ENCODE measurements at places on chromosomes 3 and 15. TPM values are rescaled to one million over a fixed set of nuclear protein-coding genes. Genes with fewer than 3 reads are reported as not detected.

SLTM gene
- 120 TPM for total RNA-seq

FANCD2 gene
- 66.9 TPM for total RNA-seq

NOX5 gene
- total RNA-seq = not detected

MYRIP gene
- total RNA-seq = not detected

DUSP7 gene
- 39.1 TPM for total RNA-seq

GASK1A gene
- total RNA-seq = not detected

EDC3 gene
- 40.4 TPM for total RNA-seq

RASGRP1 gene
- 161 TPM for total RNA-seq

DUOXA2 gene
- total RNA-seq = not detected

HRG gene
- total RNA-seq = not detected

GOLGA6B gene
- not detected for total RNA-seq

CEP63 gene
- total RNA-seq = 26.5 TPM

INKA1 gene
- 1.3 TPM for total RNA-seq

C15orf39 gene
- total RNA-seq = 59.4 TPM

LPP gene
- total RNA-seq = 58.9 TPM

SLC12A1 gene
- not detected for total RNA-seq

EAF2 gene
- 12.8 TPM for total RNA-seq

TMCO5A gene
- total RNA-seq = not detected

ARL14 gene
- total RNA-seq = not detected

IL12A gene
- total RNA-seq = not detected

SI gene
- total RNA-seq = not detected

DNA sequence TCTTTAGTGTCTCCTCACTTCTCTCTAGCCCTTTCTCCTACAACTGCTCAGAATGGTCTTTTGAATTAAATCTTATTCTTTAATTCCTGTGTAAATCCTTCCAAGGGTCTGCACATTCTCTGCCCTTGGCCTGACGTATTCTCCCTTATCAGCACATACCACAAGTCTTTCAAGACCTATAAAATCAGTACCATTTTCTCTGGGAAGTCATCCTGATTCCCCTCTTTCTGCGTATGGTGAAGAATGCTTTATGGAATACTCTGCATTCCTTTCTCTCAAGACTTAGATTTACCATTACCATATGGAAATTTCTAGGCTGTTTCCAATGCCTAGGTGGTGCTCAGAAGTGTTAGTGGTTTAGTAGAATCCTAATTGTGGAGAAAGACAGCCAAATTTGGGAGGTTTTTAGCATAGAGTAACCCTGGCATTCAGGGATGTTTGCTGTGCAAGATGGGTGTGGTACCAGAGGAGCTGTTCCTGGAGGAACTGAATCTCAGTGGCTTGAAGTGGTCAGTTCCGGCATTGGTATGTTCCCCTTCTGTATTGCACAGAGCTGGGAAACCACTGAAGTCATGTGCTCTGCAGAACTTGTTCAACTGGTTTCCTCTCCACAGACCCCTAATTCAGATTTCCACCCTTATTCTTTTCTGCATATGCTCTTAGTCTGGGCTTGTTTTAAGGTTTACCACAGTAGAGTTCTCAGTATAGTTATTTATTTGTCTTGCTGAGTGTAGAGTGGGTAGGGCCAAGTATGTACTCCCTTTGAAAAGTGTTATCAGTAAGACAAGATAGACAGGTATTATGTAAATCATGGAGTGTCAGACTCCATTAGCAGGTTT, 24.5 kb downstream of the IQGAP1 start:
- H3K4me3 ChIP-seq = peak overlapping the region; percentile 37
- peaks cover 54% of the 10 kb centered on the region for H3K36me3 ChIP-seq
- DNase-seq = peak; percentile 54
- H3K27ac ChIP-seq = peak overlapping the region; percentile 74

- H3K4me1 ChIP-seq = peaks cover 13% of the 10 kb centered on the region
- H3K36me3 ChIP-seq = no peaks in the 10 kb centered on the region
- H3K27me3 ChIP-seq = no peaks in the 10 kb centered on the region
- no peak for DNase-seq
- H3K4me3 ChIP-seq = no peak overlapping the region
Measured at GRCh38 chr3:150721285-150722130, 17.8 kb upstream of the ERICH6 start.

GRCh38 chr3:176650478-176650877, 546.8 kb downstream of the TBL1XR1 start:
- no peak for DNase-seq
- H3K27ac ChIP-seq = no peak overlapping the region
- no peaks in the 10 kb centered on the region for H3K27me3 ChIP-seq
- H3K4me3 ChIP-seq = no peak overlapping the region
- H3K36me3 ChIP-seq = no peaks in the 10 kb centered on the region

DNA sequence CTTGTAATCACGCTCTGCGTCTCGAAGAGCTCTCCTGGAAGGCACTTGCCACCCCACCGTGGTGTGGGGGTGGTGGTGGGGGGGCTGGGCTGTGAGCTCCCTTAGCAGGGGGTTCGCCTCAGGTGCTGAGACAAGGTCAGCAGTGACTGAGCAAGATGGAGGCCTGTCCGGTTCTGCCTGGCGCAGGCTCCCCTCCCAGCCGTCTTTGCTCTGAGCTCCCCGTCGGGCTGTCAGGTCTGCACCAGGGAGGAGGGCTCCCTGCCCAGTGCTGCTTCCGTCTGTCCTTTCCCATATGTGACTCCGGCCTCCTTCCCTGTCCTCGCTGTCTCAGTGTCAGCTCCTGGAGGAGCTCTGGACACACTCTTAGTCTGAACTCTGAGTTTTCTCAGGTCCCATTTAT, 80.0 kb downstream of the PLXNA1 start:
- H3K27ac ChIP-seq = no peak overlapping the region
- H3K4me1 ChIP-seq = no peaks in the 10 kb centered on the region
- no peaks in the 10 kb centered on the region for H3K36me3 ChIP-seq
- H3K4me3 ChIP-seq = no peak overlapping the region

- peaks cover 73% of the 10 kb centered on the region for H3K36me3 ChIP-seq
- H3K27me3 ChIP-seq = no peaks in the 10 kb centered on the region
- no peak overlapping the region for H3K27ac ChIP-seq
- H3K4me1 ChIP-seq = peaks cover 26% of the 10 kb centered on the region
Measured at GRCh38 chr3:129252748-129253147, 3.3 kb downstream of the COPG1 start.

GRCh38 chr15:77838595-77838994, 205.9 kb upstream of the LINGO1 start:
- peaks cover 2% of the 10 kb centered on the region for H3K27me3 ChIP-seq
- H3K4me3 ChIP-seq = no peak overlapping the region
- H3K36me3 ChIP-seq = no peaks in the 10 kb centered on the region
- no peaks in the 10 kb centered on the region for H3K4me1 ChIP-seq

GRCh38 chr3:192802957-192803899, 75.9 kb upstream of the FGF12 start:
- H3K27ac ChIP-seq = no peak overlapping the region
- no peaks in the 10 kb centered on the region for H3K36me3 ChIP-seq
- DNase-seq = no peak
- no peak overlapping the region for H3K4me3 ChIP-seq
- no peaks in the 10 kb centered on the region for H3K27me3 ChIP-seq

DNA sequence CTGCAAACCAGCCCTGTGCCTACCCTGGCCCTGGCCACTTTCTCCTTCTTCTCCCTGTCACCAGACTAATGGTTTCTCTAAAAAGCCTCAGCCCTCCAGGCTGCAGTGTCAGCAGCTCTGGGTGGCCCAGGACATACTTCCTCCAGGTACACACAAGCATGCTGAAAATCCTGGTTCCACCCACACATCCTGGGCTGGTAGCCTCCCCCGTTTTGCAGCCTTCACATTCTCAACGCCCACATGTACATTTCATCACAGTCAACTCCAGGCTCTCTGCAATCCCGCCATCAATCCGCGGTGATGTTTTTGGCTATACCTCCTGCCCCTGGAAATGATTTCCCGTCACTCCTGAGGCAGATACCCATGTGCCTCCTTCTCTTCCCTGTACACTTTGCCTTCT, 59.4 kb downstream of the MAGEF1 start:
- DNase-seq = no peak
- no peak overlapping the region for H3K4me3 ChIP-seq
- no peak overlapping the region for H3K27ac ChIP-seq
- no peaks in the 10 kb centered on the region for H3K36me3 ChIP-seq

- H3K4me3 ChIP-seq = no peak overlapping the region
- no peaks in the 10 kb centered on the region for H3K4me1 ChIP-seq
- peaks cover 2% of the 10 kb centered on the region for H3K27me3 ChIP-seq
Measured at GRCh38 chr3:19016851-19017250, 131.5 kb upstream of the KCNH8 start.

- H3K4me1 ChIP-seq = no peaks in the 10 kb centered on the region
- H3K27ac ChIP-seq = no peak overlapping the region
- H3K36me3 ChIP-seq = no peaks in the 10 kb centered on the region
- DNase-seq = no peak
- H3K27me3 ChIP-seq = peaks cover 16% of the 10 kb centered on the region
Measured at GRCh38 chr15:31042751-31043150, 51.3 kb upstream of the MTMR10 start.

GRCh38 chr3:140006331-140006730, 71.3 kb downstream of the CLSTN2 start:
- no peak overlapping the region for H3K4me3 ChIP-seq
- peaks cover 11% of the 10 kb centered on the region for H3K27me3 ChIP-seq
- H3K36me3 ChIP-seq = no peaks in the 10 kb centered on the region

GRCh38 chr15:78907577-78907976, 34.9 kb downstream of the MORF4L1 start:
- H3K27ac ChIP-seq = peak overlapping the region; percentile 46
- H3K27me3 ChIP-seq = no peaks in the 10 kb centered on the region
- H3K36me3 ChIP-seq = peaks cover 56% of the 10 kb centered on the region

DNA sequence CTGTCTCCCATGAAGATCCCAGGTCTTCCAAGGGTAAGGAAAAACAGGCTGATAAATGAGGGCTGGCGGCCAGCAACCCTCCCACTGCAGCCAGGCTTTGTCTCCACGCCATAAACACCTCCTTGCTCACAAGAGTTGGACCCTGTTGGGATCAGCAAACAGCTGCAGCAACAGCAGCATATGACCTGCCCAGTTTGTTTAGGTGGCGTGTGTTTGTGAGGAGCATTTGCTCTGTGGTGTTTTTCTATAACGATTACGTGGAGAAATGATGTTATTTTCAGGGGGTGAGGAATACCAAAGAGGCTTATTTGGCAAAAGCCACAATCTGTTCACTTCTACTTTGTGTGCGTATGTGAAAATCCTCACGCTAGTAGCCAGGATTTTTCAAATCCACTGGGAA, 58.5 kb downstream of the RFTN1 start:
- H3K4me1 ChIP-seq = peaks cover 17% of the 10 kb centered on the region
- no peak overlapping the region for H3K4me3 ChIP-seq
- no peak overlapping the region for H3K27ac ChIP-seq
- DNase-seq = no peak

DNA sequence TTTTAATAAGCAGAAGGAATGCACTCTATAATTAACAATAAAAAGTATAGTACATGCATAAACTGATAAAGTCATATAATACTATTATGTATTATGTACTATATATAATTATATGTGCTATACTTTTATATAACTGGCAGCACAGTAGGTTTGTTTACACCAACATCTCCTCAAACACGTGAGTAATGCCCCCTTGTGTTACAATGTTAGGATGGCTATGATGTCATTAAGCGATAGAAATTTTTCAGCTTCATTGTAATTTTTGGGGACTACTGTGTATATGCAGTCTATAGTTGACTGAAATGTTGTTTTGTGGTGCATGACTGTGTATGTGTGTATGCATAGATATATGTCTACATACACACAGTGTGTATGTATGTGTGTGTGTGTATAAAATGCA, 100.6 kb downstream of the SLMAP start:
- DNase-seq = no peak
- H3K27ac ChIP-seq = no peak overlapping the region
- no peaks in the 10 kb centered on the region for H3K4me1 ChIP-seq
- no peaks in the 10 kb centered on the region for H3K27me3 ChIP-seq

- no peaks in the 10 kb centered on the region for H3K27me3 ChIP-seq
- no peak overlapping the region for H3K27ac ChIP-seq
- H3K4me3 ChIP-seq = no peak overlapping the region
Measured at GRCh38 chr3:113054552-113054951, 63.8 kb downstream of the GTPBP8 start.

DNA sequence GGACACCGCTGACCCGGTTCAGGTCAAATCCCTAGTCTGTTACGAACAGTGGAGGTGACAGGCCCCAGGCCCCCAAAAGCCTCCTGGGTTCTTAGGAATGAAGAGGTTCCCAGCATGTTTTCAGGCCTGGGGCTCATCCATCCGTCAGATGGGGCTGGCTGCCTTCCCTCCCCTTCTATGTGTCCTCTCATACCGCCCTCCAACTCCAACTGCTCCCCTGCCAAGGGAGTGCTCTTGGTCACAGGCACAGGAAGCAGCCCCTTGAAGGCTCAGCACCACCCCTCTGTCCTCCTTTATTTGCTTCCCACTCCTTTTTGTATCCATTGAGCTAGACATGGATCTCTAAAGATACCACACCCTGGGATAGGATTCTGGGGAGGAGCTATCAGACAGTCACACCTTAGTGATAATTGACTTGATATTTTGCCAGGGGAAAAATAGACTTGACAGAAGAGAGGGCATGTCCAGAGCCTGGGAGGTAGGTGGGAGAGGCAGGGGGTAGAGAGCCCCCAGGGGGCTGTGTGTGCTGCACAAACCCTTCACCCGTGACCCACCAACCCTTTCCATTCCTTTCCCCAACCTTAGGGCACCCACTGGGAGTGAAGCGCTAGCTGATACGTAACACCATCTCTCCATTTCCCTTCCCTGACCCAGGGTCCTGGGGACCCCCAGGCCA, 10.7 kb upstream of the CSPG4 start:
- DNase-seq = no peak
- H3K4me3 ChIP-seq = no peak overlapping the region
- H3K27ac ChIP-seq = no peak overlapping the region

- H3K4me3 ChIP-seq = no peak overlapping the region
- peaks cover 5% of the 10 kb centered on the region for H3K27me3 ChIP-seq
Measured at GRCh38 chr15:66789029-66790025, 87.3 kb downstream of the SMAD6 start.

GRCh38 chr15:72168131-72168807, 29.3 kb downstream of the GRAMD2A start:
- H3K36me3 ChIP-seq = no peaks in the 10 kb centered on the region
- H3K27me3 ChIP-seq = peaks cover 9% of the 10 kb centered on the region
- peak; percentile 67 for DNase-seq
- peak overlapping the region; percentile 84 for H3K27ac ChIP-seq
- peaks cover 27% of the 10 kb centered on the region for H3K4me1 ChIP-seq

GRCh38 chr15:87947560-87947959, 309.0 kb downstream of the NTRK3 start:
- no peak overlapping the region for H3K27ac ChIP-seq
- DNase-seq = no peak
- no peaks in the 10 kb centered on the region for H3K4me1 ChIP-seq

DNA sequence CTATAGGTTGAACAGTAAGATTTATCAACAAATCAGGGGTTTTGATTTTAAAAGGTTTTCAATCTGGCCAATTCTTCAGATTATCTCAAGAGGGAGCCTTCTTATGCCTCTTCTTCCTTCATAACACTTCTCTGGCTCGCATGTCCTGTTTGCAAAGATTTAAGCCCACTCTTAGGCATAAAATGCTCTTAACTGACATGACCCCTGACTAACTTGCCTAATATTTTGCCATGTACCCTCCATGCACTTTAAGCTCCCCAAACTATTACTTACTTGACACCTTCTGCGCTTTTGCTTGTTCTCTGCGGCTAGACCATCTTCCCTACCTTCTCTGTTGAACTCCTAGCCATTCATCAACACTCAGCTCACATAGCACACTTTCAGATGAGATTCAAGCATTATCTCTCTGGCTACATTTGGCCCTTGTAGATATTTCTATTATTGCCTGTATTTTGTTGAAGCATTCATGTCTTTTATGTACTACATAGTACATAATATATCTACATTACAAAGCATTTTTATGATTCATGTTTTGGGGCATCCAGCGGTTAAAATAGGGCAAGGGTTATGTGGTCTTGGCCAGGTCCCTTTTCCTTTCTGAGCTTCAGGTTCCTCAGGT, 1.0 kb upstream of the ARIH1 start:
- DNase-seq = no peak
- no peaks in the 10 kb centered on the region for H3K27me3 ChIP-seq
- H3K36me3 ChIP-seq = peaks cover 25% of the 10 kb centered on the region
- peak overlapping the region; percentile 94 for H3K4me3 ChIP-seq
- peaks cover 28% of the 10 kb centered on the region for H3K4me1 ChIP-seq
- H3K27ac ChIP-seq = peak overlapping the region; percentile 98
